AML-193 (cell line): ENCODE measurements at places on chromosomes 5 and 9.

- no peak for DNase-seq
Measured at GRCh38 chr9:133056533-133056932, 5.2 kb upstream of the CEL start.

- no peak for DNase-seq
Measured at GRCh38 chr5:50463726-50464125, 22.6 kb upstream of the EMB start.

- no peak for DNase-seq
Measured at GRCh38 chr5:134603059-134603458, 29.6 kb downstream of the SAR1B start.

GRCh38 chr5:112762113-112762810, 24.6 kb downstream of the APC start:
- DNase-seq, result no peak

DNA sequence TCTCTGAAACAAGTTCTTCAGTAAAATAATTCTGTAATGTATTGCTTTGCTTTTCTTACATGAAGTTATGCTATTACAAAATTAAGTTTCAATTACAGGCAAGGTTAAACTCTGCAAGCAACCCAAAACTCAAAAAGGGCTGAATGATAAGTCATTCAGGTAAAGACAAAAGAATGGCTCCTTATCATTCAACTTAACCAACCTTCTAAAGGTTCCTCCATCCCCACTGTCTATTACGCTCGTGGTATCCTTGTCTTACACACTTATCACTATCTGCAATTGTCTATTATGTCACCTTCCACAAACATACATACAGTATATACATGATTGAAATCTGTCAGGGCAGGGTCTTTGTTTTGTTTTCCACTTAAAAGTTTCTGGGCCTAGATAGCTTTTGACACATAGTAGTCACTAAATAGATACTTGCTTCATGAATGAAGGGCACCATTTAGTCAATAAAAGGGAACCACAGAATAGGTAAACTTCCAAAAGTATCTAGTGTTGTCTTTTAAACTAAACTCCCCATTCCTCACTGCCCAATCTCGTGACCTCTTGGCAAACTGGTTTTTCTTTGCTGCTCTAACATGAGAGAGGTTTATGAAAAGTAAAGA, 6.9 kb downstream of the RPL37 start:
- no peak for DNase-seq

- no peak for DNase-seq
Measured at GRCh38 chr5:141003791-141004611, 37.7 kb downstream of the PCDHAC2 start.

GRCh38 chr5:167759057-167759821, 532.2 kb upstream of the WWC1 start:
- DNase-seq, result no peak

- no peak for DNase-seq
Measured at GRCh38 chr5:178996156-178996555, 1.0 kb upstream of the GRM6 start.

DNA sequence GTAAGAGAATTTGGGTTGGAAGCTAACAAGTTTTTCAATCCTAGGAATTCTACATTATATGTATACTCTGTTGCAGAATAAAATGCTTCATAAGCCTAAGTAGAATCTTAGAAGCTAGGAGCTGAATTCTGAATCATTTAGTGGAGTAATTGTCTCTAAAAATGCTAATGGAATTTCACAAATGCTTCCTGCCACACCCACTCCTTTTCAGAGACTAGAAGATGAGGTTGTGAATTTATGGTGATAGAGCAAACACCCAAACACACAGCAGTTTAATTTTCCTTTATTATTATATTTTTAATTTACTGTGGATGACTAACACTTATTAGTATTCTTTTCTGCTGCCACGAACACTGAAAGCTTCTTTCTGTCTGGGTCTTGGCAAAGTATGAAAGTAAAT, 208.0 kb upstream of the PDE4D start:
- no peak for DNase-seq

GRCh38 chr9:81682797-81683196, 6.5 kb downstream of the TLE1 start:
- no peak for DNase-seq

DNA sequence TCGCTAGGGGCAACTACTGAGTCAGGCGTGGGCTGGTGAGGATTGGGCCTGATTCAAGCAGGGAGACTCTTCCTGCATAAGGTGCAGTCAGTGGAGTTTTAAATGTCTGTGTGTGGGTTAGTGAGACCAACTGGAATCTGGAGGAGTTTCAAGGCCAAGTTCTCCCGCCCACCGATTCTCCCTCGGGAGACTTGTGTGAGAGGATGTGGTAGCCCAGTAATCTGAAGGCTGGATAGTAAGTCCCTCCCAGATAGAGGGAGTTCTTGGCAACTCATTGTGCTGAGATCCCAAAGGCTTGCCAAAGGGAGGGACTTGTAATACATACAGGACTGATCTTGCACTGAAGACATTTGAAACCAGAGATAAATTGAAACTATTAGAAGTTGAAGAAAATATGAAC, 51.8 kb downstream of the WDR36 start:
- DNase-seq, result no peak

GRCh38 chr5:158139161-158139560, 280.2 kb upstream of the CLINT1 start:
- no peak for DNase-seq
